ENCODE measurements at places on chromosomes 1 and 21.

- DNase-seq = no peak
Measured at GRCh38 chr1:229296541-229296941, 25.6 kb downstream of the RAB4A start.

DNA sequence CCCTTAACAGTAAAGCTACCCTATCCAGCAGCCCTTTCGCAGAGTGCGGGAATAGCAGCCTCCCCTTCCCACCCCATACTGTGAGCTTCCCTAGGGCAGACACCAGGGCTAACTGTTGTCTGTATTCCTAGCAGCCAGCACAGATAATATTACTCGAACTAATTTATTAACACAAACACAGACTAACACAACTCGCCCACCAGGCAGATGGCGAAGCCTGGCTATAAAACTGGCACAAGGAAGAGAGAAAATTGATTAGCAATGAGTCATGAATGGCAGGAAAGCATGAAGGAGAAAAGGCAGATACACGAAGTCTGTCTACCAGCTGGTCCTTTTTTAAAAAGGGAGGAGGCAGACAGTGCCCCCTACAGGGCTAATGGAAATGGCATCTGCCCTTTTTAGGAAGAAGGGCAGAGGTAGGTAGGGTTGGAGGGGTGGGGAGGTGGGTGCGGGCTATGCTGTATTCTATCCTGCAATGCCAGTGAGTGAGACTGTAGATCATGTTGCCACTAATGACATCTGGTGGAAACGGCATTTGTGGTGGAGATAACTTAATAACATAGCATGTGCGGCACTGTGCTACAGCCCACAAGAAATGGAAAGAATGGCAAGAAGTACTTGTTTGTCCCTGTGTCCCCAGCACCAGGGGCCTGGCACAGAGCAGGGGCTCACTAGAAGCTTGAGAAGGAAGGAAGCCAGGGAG is 30.6 kb upstream of the CTPS1 start:
- DNase-seq = peak; percentile 65

DNA sequence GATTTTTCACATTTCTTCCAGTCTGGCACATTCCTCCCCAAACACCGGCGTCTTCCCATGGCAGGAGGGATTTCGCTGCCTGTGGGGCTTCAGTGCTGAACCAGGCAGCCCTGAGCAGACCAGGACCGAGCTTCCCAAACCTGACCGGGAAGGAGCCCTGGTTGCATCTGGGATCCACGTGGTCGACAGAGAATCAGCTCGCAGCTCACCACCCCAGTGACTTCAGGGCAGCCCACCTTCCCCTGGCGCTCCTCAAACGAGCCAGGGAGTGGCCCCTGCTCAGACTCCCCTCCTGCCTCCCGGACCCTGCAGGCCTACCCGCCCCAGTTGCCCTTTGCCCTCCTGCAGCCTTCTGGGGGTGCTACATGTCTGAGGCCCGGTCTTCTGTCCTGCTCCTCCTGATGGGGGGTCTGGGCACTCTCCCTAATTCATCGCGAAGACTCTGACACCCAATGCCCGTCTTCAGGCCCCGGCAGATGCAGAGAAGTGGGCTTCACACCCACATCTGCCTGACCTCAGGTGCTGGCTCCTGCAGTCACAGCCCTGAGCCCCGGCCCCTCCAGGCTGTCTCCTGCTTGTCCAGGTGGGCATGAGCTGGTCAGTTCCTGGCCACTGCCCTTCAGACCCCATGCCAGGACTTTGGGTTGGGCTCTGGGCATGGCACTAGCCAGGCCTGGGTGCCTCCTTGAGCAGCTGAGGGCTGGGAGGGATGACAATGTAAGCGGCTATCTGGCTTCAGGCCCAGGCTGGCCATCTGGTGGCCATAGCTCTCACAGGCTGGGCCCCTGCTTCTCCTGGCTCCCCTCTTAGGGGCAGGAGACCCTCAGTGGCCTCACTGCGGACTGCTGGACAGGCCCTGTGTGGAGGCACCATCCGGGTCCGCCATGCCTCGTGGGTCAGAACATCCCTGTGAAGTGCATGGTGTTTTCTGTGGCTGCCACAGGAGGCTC is 26.1 kb upstream of the PRSS38 start:
- DNase-seq = no peak

GRCh38 chr1:217425422-217425821 is 205.5 kb downstream of the GPATCH2 start:
- no peak for DNase-seq

- DNase-seq = no peak
Measured at GRCh38 chr1:102550729-102551384, 554.1 kb upstream of the OLFM3 start.

- no peak for DNase-seq
Measured at GRCh38 chr1:12152113-12152891, 14.5 kb upstream of the TNFRSF1B start.

Measured in HuH-7 (cell line).